Skin of body (tissue), 3 donors: ENCODE measurements at places on chromosomes 4 and X.

DNA sequence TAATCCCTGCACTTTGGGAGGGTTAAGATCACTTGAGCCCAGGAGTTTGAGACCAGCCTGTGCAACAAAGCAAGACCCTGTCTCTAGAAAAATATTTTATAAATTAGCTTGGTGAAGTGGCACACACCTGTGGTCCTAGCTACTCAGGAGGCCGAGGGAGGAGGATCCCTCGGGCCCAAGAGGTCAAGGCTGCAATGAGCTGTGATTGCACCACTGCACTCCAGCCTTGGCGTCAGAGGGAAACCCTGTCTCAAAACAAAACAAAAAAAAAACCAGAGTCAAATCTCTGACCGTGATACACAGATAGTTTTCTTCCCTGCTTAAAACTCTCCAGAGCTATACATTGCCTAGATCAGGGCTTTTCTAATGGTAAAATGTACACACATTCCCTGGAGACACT lies 53.5 kb downstream of the CHST7 start:
- DNase-seq, result no peak

GRCh38 chrX:97876697-97877407 lies 993.1 kb downstream of the RPA4 start:
- no peak for DNase-seq

DNA sequence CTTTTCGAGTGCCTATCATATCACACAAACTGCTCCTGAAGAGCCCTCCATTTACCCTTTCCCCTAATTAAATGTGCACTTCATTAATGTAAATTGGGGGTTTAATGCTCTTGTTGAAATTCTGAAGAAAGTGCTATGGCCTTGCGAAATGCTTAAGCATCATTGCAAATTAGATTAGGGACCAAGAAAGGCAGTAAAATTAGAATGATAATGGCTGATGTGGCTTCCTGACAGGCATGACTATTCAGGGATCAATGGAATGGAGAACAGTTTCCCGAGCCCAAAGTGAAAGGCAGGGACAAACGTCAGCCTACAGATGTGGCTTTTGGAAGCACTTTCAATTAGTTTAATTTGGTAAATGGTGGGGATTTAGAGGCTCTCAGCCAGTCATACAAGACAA lies 120.1 kb downstream of the NKX6-1 start:
- no peak for DNase-seq

GRCh38 chr4:23171976-23172375 lies 479.2 kb downstream of the GBA3 start:
- no peak for DNase-seq

- no peak for DNase-seq
Observed at GRCh38 chrX:38717871-38718270, 83.4 kb upstream of the MID1IP1 start.

DNA sequence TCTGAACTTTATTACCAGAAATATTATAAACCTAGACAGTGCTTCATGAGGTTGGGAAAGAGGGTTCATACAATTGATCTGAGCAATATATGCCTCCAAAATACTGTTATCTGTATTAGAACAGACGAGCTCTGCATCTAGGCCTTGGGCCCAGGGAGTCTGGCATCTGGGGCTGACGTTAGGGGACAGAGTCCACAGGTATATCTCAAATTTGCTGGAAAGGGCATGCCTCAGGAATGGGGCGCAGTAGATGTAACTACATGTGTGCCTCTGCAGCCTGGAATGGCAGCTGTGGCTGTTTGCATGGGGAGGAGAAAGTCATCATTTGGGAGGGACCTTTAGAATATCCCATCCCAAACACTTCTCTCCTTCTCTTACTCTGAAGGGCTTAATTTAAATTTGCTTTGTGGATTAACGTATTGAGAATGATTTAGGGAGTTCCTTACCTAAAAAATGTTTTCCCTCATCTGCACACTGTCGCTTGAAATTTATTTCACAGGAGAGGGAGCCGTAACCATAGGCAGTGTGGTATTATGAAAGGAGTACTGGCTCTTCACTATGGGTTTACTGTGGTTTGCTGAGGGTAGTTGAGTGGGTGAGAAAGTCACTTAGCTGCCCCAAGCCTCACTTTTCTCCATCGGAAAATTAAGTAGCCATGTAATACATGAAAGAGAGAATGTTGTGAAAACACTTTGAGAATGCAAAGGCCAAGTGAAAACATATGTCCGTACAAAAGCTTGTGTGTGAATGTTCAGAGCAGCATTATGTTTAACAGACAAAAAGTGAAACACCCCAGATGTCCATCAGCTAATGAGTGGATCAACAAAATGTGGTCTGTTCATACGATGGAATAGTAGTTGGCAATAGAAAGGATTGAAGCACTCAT lies 5.9 kb downstream of the ADD1 start:
- DNase-seq, result no peak

DNA sequence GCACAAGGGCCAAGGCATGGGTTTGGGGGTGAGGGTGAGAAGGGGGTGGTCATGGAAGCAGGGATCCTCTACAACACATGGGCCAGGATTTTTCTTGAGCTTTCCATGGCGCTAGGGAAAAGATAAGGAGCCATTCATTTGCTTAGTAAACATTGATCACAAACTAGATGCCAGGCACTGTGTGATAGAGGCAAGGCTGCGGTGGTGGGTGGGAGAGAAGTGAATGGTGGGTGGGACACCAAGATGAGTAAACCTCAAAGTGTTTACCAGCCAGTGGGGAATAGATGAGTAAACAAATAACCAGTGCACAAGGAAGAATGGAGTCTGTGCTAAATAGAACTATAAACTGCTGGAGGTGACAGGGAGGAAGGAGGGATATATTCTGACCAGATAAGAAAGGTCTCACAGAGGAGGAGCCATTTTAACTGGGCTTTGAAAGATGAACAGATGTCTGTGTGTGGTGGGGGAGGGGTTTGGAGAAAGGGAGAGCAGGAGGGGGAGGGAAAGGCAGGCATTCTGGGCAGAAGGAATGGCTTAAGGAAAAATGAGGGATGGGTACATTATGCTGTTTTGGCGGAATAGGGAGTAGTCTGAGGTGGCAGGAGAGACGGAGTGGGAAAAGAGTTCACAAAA lies 48.0 kb upstream of the LAS1L start:
- no peak for DNase-seq

GRCh38 chr4:153832720-153833287 lies 43.9 kb upstream of the SFRP2 start:
- DNase-seq, result no peak

GRCh38 chr4:87260477-87260876 lies 40.1 kb upstream of the KLHL8 start:
- no peak for DNase-seq

GRCh38 chr4:102064747-102065442 lies 274.4 kb downstream of the BANK1 start:
- no peak for DNase-seq

GRCh38 chr4:84681486-84682274 lies 98.8 kb downstream of the CDS1 start:
- peak; percentile 6 for DNase-seq

- DNase-seq, result no peak
Observed at GRCh38 chr4:8478801-8479744, 38.5 kb downstream of the TRMT44 start.

- no peak for DNase-seq
Observed at GRCh38 chr4:142656178-142656577, 189.9 kb downstream of the INPP4B start.

GRCh38 chrX:113962343-113962742 lies 621.5 kb upstream of the HTR2C start:
- no peak for DNase-seq

- DNase-seq, result no peak
Observed at GRCh38 chrX:129695535-129695934, 40.8 kb upstream of the APLN start.

DNA sequence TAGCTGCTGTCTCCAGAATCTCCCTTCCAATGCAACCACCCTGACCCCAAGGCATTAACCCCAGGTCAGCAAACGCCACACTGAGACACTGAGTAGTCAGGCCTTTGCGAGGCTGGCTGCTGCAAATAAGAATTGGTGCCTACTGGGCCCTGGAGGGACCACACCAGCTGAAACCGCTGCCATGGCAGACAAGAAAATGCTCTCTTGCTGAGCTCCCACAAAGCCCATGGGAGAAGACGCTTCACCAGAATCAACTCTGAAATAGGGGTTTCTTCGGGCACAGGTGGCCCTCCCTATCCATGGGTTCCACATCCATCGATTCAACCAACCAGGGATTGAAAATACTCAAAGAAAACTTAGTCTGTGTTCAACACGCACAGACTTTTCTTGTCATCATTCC lies 26.7 kb upstream of the CRMP1 start:
- no peak for DNase-seq

- no peak for DNase-seq
Observed at GRCh38 chr4:144456196-144456595, 189.8 kb upstream of the HHIP start.

- peak; percentile 10 for DNase-seq
Observed at GRCh38 chrX:10654960-10655359, 34.6 kb upstream of the MID1 start.

DNA sequence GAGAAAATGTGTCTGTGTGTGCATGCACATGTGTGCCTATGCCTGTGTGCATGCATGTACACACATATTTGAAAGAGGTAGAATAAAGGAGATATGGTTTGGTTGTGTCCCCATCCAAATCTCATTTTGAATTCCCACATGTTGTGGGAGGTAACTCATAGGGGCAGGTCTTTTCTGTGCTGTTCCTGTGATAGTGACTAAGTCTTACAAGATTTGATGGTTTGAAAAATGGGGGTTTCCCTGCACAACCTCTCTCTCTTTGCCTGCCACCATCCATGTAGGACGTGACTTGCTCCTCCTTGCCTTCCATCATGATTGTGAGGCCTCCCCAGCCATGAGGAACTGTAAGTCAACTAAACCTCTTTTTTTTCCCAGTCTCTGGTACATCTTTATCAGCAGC lies 87.2 kb downstream of the PRDM5 start:
- DNase-seq, result no peak

DNA sequence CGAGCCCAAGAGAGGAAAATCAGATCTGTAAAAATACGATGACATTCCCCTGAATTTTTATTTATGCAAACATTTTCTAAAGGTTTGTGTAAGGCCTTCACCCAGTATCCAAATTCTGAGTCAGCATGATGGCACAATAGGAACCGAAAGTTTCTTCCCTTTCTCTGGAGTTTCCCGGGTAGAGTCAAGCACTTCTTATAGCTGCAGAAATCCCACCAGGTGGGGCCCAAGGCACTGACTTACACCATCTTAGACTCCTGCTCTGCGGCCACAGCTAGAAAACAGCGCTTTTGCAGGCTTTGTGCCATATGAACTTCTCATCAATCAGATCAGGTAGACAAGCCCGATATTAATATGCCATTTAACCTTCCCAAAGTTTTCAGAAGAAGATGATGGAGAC lies 13.4 kb downstream of the LEF1 start:
- no peak for DNase-seq

GRCh38 chrX:20059467-20060128 lies 57.1 kb downstream of the MAP7D2 start:
- DNase-seq, result no peak

GRCh38 chr4:1084796-1085403 lies 28.5 kb downstream of the RNF212 start:
- peak; percentile 89 for DNase-seq

DNA sequence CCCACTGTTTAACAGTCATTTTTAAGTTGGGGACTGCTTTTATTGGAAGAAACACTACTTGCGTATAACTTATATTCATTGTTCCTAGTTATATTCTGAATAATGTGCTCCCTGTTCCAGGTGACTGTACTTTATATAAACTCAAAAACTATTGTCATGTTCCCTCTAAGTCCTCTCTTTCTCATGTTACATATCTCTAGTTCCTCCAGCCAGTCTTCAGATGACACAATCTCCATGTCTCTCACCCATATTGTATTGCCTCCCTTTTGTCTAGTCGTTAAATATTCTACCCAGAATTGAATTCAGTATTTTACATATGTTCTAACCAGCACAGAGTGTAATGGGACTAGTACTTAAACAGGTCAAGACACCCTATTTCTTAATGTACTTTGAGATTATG lies 5.3 kb downstream of the VAMP7 start:
- no peak for DNase-seq

DNA sequence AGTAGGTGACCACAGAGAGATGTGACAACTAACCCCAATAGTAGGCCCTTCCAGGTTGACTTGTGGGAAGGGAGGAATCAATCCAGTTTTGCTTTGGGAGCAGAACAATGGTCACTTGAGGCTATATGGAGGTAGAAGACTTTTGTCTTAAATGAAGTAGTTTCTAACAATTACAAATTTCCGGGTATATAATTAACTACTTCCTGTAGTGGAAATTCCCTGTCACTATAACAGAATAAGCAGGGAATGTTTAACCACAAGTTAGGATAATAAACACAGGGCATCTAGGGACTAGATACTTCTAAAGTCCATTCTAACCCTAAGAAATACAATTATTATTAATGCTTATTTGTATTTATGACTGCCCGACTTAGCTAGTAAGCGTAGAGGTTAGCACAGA lies 99.0 kb upstream of the TRPC3 start:
- DNase-seq, result no peak

DNA sequence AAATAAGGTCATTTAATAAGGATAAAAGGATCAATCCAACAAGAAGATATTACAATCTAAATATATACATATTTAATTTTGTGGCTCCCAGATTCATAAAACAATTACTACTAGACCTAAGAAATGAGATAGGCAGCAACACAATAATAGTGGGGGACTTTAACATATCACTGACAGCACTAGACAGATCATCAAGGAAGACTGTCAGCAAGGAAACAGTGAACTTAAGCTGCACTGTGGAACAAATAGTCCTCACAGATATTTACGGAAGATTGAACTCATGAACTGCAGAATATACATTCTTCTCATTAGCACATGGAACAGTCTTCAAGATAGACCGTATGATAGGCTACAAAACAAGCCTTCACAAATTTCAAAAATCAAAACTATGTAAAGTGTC lies 56.1 kb upstream of the NAP1L2 start:
- no peak for DNase-seq

DNA sequence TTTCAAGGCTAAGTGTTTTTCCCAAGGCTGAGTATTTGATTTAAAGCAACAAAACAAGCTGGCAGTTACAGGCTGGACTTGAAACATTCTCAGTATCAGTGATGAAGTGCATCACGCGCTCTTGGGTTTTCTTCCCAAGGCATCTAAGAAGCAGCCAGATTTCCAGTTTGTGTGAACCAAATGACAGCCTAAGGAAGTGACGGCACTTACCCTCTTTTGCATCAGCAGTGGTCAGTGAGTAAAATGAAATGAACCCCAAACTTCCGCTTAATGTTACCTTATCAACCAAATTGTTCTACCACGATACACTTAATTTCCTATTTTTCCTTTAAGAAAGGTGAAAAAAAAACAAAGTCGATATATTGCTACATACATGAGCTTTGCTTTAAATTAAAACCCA lies 15.8 kb upstream of the GYPE start:
- DNase-seq, result no peak

- no peak for DNase-seq
Observed at GRCh38 chr4:145808848-145809512, 129.0 kb downstream of the C4orf51 start.
